Stimulated activated CD8-positive, alpha-beta memory T cell treated with anti-CD3 and anti-CD28 coated beads, Interleukin-12 subunit alpha, Interleukin-12 subunit beta, amount 100 ng/mL, for 1 hour (primary cell): ENCODE measurements at places on chromosomes 5 and 9.

DNA sequence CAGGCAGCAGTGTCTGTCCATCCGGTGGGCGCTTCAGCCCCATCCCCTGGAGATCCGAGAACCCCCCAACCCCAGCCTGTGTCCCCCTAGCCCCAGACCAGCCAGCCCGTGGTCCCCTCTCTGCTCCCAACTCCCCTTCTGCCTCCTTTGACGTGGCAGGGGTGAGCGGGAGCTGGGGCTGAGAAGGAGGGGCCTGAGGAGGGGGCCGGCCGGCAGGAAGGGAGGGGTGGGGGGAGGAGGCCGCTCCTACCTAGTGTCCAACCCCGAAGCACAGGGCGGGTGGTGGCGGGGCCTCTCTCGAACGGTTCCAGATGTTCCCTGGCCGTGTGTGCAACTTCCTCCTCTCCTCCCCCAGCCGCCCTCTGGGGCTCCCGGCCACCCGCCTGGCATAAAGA, 31.0 kb downstream of the GOLGA2 start:
- DNase-seq = no peak

- no peak for DNase-seq
Measured at GRCh38 chr5:84272771-84273516, 111.7 kb downstream of the EDIL3 start.

DNA sequence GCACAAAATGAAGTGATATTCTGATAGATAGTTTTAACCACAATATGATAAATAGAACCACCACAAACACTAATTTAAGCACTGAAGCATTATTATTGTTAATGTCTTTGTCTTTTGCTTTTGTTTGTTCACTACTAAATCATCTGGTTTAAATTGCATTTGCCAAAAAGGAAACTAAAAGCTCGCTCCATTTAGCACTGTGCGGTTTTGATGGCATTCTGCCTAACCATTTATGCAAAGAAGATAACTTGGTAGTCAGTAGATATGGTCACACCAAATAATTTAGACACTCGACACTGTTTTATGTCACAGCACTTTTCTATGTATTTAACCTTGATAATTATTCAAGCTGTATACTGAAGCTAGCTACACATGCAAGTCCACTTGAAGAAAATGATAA, 849.8 kb upstream of the CDH6 start:
- no peak for DNase-seq

DNA sequence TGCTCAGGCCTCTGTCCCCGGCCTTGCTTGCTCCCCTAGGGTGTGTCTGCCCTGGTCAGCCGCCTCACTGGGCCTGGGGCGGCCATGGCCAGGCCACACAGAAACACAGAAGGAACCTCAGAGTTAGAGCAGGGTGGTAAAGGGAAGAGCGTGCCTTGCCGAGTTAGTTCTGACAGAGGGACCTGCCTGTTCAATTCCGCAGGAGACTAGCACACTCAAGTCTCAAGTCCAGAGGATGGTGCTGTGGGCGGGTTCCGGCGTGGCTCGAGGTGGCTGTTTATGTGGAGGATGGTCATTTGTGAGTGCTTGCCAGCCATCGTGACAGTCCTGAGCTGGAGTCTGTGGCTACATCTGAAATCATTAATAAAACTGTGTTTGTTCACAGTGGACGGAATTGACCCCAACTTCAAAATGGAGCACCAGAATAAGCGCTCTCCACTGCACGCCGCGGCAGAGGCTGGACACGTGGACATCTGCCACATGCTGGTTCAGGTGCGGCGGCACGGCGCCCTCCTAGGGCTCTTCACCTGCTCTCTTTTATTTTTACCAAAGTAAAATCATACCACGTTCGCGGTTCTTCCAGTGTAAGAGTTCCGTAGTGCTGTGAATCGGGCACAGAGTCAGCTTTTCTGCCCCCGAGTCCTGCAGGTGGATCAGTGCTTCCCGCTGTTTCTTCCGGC, 95.5 kb upstream of the CACNA1B start:
- no peak for DNase-seq

GRCh38 chr9:99026271-99026955, 78.5 kb upstream of the TGFBR1 start:
- no peak for DNase-seq
